Stimulated activated CD4-positive, alpha-beta T cell treated with anti-CD3 and anti-CD28 coated beads, TNF-alpha, amount 100 ng/mL, for 24 hours (primary cell): ENCODE measurements at places on chromosomes 1 and 21.

- no peak for DNase-seq
Observed at GRCh38 chr21:34883491-34884271, 165.4 kb downstream of the RUNX1 start.

GRCh38 chr1:50981741-50982140, 11.7 kb downstream of the CDKN2C start:
- no peak for DNase-seq

GRCh38 chr1:32239790-32240139, 7.3 kb upstream of the FAM167B start:
- no peak for DNase-seq

DNA sequence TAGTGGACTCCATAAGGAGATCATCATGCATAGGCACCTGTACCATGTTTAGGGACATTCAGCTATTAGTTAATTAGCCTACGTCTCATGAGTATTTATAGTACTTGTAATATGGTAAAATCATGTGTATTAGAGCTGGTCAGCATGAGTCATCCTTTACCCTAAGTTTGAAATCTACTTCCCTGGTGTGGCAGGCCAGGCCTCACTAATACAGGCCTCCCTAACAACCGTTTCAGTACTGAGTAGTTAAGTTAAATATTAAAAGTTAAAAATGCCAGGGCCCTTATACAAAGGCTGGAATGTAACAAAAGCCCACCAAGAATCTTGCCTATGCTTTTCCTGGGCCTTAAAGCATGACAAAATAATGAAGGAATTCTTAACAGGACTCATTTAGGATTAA, 356.3 kb upstream of the DPYD start:
- DNase-seq = no peak

DNA sequence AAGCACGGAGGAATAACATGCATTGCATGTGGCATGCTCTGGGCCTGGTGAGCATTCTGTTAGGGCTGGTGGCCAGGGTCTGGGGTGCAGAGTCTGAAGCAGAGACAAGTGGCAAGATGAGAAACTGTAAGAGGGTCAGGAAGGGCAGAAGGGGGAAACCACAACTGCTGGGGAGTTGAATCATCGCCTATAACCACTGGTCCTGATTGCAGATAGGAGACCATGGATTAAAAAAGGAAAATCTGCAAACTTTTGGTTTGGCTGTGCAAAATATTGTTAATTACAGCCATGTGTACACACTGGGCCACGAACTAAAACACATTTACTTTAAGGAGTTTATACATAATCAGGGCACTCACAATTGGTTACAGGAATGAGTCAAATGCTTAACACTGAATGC, 76.6 kb downstream of the TGFBR3 start:
- no peak for DNase-seq

DNA sequence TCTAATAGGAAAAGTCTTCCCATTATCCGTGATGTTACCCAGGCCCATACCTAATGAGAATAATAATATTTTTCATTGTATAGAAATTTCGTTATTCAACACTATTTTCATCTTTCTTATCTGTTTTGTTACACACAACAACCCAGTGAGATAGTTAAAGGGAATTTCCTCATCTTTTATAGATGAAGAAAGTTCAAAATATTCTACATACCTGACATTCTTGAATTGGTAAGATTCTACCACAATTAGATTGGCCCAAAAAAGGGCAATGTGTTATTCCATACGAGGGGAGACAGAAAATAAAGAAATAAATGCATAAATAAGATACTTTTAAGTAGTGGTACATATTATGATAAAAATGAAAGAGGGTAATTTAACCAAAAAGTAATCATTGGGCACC, 405.5 kb upstream of the ADAMTS5 start:
- DNase-seq = no peak

GRCh38 chr1:93446837-93447451, 974 bp upstream of the FNBP1L start:
- no peak for DNase-seq
